B cell (primary cell): ENCODE measurements at places on chromosomes 2 and 18. TPM values are rescaled to one million over a fixed set of nuclear protein-coding genes. Genes with fewer than 3 reads are reported as not detected.

KIAA2012 gene
- not detected in 2 replicates for polyA plus RNA-seq

DNA sequence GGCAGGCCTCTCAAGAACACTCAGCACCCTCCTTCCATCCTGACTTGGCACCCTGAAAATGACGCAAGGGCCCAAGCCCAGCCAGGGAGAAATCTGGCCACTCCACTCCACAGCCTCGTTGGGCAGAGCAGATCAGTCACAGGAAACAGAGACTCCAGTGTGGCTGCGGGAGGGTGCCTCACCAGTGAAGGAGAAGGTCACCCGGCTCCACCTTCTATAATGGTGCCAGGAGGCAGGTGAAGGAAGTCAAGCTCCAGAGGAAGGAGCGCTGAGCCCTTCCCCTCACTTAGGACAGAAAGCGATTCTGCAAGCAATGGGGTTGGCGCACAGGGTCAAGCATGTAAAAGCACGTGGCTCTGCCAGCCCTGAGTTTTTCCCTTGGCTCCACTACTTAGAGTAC lies 35.3 kb downstream of the CRACDL start:
- no peak overlapping the region for H3K4me3 ChIP-seq
- H3K27ac ChIP-seq, result no peak overlapping the region
- no peaks in the 10 kb centered on the region for H3K4me1 ChIP-seq
- no peaks in the 10 kb centered on the region for H3K27me3 ChIP-seq

- H3K27me3 ChIP-seq, result no peaks in the 10 kb centered on the region
- no peaks in the 10 kb centered on the region for H3K4me1 ChIP-seq
- H3K27ac ChIP-seq, result no peak overlapping the region
- DNase-seq, result no peak
- H3K4me3 ChIP-seq, result no peak overlapping the region
Measured at GRCh38 chr2:61410185-61410584, 60.7 kb downstream of the USP34 start.

- H3K4me3 ChIP-seq, result no peak overlapping the region
- no peak overlapping the region for H3K27ac ChIP-seq
- no peaks in the 10 kb centered on the region for H3K36me3 ChIP-seq
- H3K27me3 ChIP-seq, result no peaks in the 10 kb centered on the region
Measured at GRCh38 chr2:58916063-58916462, 674.9 kb upstream of the FANCL start.

GRCh38 chr2:217283460-217283859 lies 423.6 kb upstream of the TNP1 start:
- no peak overlapping the region for H3K4me3 ChIP-seq
- DNase-seq, result no peak
- H3K36me3 ChIP-seq, result no peaks in the 10 kb centered on the region
- no peaks in the 10 kb centered on the region for H3K4me1 ChIP-seq
- no peak overlapping the region for H3K27ac ChIP-seq

DNA sequence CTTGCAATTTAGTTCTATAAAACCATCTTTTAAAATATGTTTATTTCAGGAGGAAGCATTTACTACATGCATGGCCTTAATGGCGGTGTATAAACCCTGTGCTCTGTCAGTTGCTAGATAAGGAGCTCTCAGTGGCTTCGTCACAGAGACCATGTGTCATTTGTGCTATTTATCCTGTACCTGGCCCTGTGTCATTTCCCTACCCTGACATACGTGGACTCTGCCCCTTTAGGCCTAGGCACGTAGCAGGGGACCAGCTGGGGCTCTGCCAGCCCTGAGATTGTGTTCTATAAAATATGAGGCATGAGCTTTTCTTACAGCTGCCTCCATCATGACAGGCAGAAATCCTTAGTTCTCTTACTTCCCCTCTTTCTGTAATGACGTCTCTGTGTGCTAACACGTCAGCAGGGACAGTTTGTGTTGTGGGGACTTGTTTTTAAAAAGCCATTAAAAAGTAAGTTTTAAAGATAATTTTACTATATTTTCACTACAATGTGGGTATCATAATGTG lies 88.0 kb downstream of the ITGB1BP1 start:
- no peak overlapping the region for H3K27ac ChIP-seq
- peak; percentile 15 for DNase-seq
- H3K4me3 ChIP-seq, result no peak overlapping the region

KCNJ13 gene
- polyA plus RNA-seq, result not detected in 2 replicates
